ENCODE measurements at places on chromosomes 6 and 20.
A peak's percentile ranks its signal among the peaks of the same experiment; 100 is the strongest.

- no peak for DNase-seq
These were observed 113.7 kb downstream of the DLL1 start for GRCh38 chr6:170176898-170177771.

- no peak for DNase-seq
These were observed at the start of gene C6orf58 for GRCh38 chr6:127576874-127577273. TSS of gene C6orf58 (plus strand) at chr6:127577174. CDS start at chr6:127577186, 12 bp downstream.

DNA sequence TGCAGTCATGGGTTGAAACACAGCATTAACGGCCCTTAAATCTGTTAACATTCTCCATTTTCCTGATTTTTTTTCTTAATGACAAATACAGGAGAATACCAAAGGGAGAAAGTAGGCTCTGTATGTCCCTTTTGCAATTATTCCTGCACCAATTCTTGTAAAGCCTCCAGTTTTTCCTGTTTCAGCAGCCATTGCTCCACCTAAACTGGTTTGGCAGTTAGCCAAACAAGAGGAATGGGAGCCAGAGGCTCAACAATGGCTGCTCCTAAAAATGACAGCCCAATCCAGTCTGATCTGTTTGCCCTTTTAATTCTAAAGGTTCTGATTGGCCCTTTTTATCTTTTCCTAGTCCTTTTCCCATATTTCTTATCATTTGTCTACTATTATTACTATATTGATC, 284.2 kb upstream of the SGK1 start:
- no peak for DNase-seq

GRCh38 chr20:48667889-48668413, 159.8 kb downstream of the PREX1 start:
- no peak for DNase-seq

GRCh38 chr6:142537612-142538478, 236.0 kb downstream of the ADGRG6 start:
- no peak for DNase-seq

GRCh38 chr6:17483391-17484016, 90.1 kb downstream of the CAP2 start:
- DNase-seq: no peak

- peak; percentile 39 for DNase-seq
These were observed 1.3 kb downstream of the MAN1A1 start for GRCh38 chr6:119348096-119348747.

DNA sequence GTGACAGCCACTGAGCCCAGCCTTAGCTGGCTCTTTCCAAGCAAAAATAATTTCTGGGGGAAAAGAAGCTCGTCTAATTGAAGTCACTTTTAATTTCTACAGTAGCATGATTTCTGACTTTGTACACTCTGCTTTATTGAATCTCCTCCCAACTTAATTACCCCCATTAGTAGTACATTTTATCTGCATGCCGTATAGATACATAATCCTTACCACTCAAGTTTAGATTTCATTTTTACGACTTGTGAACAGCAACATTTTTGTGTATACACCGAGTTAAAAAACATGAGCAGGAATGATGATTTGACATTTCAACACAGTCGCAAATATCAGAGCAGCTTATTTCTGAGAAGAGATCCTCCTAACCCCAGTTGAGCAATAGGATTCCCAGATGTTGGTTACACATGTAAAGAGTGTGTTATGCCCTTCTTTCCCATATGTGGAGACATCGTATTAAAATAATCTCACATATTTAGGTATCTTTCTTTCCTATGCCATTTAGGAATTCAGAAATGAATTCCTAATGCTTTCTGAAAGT, 127.3 kb upstream of the MTHFD1L start:
- DNase-seq: no peak

- DNase-seq: no peak
These were observed 122.1 kb upstream of the BCLAF1 start for GRCh38 chr6:136411453-136412354.

DNA sequence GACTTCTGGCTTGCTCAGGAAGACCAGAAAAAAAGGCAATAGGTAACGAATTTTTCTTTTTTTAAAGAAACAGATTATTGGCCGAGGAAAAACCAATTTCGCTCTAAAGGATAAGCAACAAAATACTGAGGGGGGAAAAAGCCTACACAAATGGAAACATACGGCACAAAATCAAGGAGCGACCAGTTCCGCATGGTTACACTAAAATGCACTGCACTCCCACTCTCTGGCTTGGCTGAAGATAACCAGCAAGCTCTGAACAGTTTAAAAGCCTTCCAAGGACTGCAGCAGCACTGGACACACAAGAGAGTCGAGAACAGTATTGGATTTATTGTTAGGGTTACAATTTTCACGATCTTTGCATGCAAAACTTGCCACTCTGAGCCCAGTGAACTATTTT, 881 bp upstream of the MAP7 start:
- no peak for DNase-seq

GRCh38 chr20:45308117-45308778, at the start of gene MATN4:
TSS of gene MATN4 (minus strand) at chr20:45308299. CDS start at chr20:45305582, 2,717 bp downstream.
- no peak for DNase-seq

DNA sequence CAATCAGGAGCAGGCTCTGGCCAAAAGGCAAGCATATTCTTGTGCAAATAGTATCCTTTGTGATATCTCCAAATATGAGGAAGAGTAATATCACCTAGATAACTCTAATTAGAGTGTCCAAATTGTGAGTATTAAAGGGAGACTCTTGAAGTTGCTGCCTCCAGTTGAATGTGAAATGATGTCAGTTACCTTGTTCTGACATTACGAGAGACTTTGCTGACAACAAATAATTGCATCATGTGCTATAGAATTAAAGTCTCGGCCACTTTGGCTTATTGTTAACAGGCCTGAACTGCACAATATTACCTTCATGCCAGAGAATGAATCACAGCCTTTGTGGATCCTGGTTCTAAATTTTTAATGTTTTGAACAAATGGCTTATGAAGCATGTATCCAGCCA, 106.5 kb downstream of the AIG1 start:
- no peak for DNase-seq

DNA sequence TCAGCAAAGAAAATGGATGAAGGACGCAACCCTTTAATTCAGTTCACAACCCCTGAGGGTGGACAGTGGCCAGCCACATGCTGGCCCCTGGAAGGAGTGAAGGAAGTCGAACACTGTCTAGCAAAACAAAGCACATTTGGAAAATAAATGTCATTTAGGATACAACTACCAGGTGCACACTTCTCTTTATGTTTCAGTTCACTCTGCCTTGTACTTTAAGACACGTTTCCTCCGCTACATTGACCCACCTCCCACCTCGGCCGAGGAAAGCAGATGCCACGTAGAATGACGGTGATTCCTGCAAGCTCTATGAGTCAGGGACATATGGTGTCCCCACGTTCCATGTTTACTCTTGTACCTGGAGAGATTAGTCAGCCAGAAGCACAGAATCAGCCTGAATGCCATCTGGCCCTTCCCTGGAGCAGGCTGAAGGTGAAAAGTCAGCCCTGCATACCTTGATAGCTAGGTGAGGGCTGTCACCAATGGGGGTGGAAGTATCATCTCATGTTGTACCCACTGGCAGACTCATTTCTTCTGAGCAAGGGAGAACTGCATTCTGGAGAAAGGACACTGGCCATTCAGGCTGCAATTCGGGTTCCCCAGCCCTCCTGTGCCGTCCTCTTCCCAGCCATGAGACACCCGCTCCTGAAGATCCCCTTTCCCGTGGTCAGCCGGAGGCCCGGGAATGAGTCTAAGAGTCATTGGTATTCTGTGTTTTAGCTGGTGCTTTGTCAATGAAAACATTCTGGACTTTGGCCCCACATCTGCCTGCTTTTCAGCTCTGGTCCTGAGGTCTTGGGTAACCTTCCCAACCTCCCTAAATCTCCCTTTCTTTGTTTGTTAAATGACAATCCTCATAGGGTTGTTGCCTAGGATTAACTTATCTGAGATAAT, 60.6 kb downstream of the FOXA2 start:
- no peak for DNase-seq
